ENCODE measurements at places on chromosomes 5 and 9.
A peak's percentile ranks its signal among the peaks of the same experiment; 100 is the strongest.

GRCh38 chr9:82820186-82820585 lies 242.8 kb downstream of the RASEF start:
- DNase-seq: no peak

DNA sequence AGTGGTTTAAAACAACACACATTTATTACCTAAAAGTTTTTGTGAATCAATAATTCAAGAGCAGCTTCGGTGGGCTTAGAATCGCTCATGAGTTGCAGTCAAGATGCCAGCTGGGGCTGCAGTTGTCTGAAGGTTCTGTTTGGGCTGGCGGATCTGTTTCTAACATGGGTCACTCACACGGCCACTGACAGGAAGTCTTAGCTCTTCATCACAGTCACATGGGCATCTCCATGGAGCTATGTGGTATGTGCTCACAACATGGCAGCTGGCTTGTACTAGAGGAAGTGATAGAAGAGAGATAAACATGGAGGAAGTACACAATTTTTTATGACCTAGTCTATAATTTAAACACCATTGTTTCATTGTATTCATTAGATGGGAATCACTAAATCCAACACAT lies 11.2 kb downstream of the KLHL9 start:
- no peak for DNase-seq

DNA sequence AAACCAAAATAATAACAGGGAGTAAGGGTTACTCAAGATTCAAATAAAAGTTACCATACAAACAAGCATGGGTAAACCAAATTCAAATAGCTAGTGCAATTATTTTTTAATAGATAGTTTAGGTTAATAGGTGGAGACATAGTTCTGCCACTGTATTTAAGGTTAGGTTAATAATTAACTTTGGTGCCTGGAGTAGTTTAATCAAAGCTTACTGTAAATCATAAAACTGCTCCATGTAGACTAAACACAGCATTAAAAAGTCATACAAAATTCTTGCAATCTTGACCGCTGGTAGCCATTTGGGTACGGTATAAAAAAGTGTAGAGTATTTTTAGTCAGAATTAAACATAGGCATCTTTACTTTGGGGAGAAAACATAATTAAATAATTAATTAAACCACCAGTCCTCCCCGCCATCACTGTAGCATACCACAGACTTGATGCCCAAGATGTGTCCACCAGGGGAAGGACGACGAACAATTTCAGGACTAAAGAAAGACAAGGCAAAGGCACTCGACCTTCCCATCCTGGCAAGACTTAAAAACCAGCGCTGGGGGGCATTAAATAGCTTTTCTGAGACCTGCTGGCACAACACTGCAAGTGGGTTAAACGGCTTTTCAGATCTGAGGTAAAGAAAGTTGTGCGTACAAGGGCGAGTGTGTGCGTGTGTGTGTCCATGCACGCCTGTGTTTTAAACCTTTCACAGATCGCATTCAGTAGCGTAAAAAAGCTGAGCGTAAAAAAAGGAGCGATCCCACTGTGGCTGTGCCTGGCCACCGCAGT lies 2.9 kb downstream of the SEMA6A start:
- DNase-seq: no peak

- no peak for DNase-seq
These were observed 540.6 kb downstream of the EBF1 start for GRCh38 chr5:158559066-158559465.

DNA sequence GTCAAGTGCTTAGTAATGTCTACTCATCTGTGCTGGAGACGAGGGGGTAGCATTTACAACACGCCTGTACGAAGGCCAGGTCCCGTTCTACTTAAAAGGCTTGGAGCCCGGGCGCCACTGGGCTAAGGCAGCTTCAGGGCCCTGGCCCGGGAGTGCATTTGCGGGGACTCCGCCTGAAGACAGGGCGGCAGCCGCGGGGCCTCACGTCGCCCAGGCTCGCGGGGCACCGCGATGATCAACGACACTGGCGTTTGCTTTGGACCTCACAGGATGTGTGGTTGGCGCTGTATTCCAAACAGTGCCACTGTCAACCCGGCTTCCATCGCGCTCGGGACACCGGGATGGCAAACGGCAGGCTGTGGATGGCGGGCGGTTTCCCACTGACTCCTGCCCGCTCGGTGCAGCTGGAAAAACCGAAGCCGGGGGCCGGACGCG lies 1.1 kb upstream of the TENT4A start:
- DNase-seq: peak; percentile 41

DNA sequence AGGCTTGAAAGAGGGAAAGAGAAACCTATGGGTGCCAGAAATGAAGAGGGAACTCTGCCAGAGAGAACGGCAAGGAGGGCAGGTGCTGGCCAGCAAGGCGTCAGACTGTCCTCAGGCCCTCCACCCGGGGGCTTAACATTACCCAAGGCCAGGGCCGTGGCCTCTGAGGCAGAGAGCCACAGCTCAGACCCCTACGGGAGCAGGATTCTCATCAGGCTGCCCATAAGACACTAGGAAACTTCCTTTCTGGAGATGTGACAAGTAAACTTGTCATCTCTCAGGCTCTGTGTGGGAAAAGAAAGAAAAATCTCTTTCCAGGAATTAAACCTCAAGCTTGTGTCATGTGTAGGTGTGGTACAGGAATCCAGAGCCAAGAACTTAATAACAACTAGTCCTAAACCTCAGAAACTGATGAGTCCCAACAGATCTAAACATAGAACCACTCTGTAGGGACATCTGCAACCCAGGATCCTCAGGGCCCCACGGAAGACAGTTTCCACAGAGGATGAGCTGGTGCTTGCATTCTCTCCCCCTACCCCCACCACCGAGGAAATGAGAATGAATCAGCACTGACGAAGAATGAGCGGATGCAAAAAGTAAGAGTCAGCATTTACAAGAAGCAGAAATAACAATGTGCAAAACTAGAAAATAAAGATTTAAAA lies 74.3 kb downstream of the DCP2 start:
- no peak for DNase-seq

GRCh38 chr5:64451551-64451950 lies 54.3 kb upstream of the RGS7BP start:
- no peak for DNase-seq

DNA sequence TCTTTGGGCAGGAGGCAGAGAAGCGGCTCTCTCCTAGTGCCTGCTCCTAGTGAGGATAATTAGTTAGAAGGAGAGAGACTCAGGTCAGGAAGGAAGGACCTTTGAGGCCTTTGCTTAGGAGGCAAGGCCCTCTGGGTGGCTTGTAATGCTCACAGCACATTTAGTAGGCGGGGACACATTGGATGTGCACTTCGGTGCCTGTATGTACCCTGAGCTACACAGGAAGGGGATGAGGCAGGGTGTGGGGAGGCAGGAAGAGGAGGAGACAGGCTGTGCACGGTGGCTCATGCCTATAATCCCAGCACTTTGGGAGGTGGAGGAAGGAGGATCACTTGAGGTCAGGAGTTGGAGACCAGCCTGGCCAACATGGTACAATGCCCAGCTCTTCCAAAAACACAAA lies 7.2 kb upstream of the LCN2 start:
- DNase-seq: no peak

GRCh38 chr9:21801683-21802417 lies 586 bp upstream of the MTAP start:
- DNase-seq: peak; percentile 3

- DNase-seq: no peak
These were observed 1.2 kb downstream of the SURF4 start for GRCh38 chr9:133374612-133375115.
